Activated T-helper 1 cell treated with anti-CD3 and anti-CD28 coated beads, Interleukin-12 subunit alpha, Interleukin-12 subunit beta, Interleukin-2, Interleukin-4 antibody, amounts not matched to agents 30 ng/mL and 10 ng/mL and 1 ng/mL, durations not matched to agents 14 hours and 24 hours and 36 hours (primary cell): ENCODE measurements at places on chromosomes 13 and 19.

DNA sequence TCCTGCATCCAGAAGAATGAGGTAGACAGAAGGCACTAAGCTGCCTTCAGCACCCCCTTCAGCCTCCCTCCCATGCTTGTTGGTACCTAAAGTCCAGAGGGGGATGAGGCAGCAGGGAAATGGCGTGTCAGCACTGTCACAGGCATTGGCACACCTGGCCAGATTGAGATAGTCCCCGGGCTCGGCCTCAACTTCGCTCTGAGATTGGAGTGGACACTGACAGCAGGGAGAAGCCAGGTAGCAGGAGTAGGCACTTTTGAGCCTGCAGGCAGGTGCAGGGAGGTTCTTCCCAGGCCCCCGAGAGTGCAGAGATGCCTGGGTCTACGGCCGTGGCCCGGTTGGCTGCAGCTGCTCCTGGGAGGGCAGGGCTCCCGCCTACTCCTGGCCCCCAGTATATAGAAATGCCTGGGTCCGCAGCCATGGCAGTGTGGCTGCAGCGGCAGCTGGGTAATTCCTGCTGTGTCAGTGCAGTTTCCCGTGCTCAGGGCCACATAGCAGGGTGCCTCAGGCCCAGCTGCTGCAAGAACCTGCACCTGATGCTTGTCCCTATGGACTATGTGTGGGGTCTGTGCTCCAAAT lies 160.3 kb downstream of the SLITRK6 start:
- DNase-seq, result no peak

GRCh38 chr13:74131227-74131626 lies 3.0 kb downstream of the KLF12 start:
- no peak for DNase-seq

GRCh38 chr19:7109678-7110289 lies 40.3 kb downstream of the ZNF557 start:
- no peak for DNase-seq

- DNase-seq, result no peak
These were observed 100.1 kb downstream of the DGKH start for GRCh38 chr13:42148538-42148937.

DNA sequence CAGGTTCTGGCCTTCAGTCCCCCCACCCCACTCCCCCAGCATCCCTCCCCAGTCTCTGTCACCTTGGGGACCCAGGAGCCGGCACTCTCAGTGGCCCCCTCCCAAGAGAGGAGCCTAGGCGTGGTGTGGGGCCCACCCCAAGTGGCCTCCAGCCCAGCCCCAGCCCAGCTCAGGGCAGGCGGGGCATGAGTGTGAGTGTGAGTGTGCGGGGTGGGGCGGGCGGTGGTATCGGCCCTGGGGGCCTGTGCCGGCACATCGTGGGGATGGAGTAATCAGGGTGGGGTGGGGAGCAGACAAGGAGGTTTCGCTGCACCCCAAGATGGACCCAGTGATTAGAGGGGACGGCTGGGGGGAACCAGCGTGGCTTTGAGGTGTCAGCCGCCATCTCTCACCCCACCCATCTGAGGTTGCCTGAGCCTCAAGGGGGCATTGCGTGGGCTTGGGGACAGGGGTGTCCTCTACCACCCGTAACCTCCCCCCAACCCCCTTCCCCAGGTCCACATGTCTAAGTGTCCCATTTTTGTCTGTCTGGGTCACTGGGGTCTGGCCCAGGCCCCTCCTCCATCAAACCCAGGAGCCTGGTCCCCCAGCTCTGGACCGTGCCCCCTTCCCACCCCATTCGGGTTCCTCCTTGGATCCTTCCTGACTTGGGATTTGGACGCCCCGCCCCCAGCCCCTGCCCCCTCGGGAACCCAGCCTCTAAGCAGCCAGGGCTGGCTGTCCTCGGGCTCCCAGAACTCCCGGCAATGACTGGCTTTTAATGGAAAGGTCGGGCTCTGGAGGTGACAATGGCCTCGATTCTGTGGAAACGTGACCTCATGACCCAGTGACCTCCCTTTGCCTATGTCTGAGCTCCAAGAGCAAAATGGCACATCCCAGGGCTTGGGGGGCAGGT lies 6.9 kb upstream of the SULT2B1 start:
- no peak for DNase-seq

- DNase-seq, result no peak
These were observed 128.7 kb downstream of the UQCRFS1 start for GRCh38 chr19:29084266-29084665.

GRCh38 chr19:1131718-1132551 lies 28.1 kb downstream of the GPX4 start:
- DNase-seq, result peak; percentile 88

DNA sequence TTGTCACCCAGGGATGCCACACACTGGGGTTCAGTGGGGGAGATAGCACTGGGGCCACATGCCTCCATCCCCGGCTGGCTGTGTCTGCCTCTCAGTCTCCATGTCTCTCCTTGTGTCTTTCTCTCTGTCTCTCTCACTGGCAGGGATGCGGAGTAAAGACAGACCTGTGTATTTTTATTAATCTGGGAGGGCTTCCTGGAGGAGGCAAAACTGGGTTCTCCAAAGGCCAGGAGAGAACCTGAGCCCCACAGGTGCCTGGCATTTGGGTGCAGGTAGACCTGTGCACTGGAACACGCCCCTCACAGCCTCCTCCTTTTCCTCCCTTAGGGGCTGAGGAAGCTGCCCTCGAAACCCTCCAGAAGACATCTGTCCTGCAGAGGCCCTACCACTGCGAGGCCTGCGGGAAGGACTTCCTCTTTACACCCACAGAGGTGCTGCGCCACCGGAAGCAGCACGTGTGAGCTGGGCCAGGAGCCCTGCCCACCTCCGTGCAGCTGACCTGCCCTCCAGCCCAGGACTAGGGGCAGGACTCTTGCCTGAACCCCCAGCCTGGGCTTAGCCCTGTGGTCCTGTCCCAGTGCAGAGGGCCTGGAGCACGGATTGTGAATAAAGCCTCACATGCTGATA lies 32.7 kb downstream of the DHX34 start:
- DNase-seq, result no peak

DNA sequence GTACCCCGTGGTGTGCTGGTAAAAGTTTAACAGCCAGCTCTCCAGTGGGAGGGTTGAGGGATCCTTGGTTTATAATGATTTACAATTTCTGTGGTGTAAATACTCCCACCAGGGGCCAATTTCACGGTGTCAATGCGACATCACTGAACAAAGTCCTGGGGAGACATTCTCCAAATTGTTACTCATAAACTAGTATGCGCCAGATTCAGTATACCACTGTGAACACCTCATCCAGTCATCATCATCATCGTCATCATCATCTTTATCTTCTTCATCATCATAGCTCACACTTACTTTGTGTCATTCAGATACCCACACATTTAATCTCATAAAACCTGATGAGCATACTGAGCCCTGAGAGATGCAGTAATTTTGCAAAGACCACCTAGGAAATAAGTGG lies 17.2 kb upstream of the TNFSF14 start:
- no peak for DNase-seq

GRCh38 chr19:45581576-45581975 lies 3.0 kb downstream of the OPA3 start:
- no peak for DNase-seq

- DNase-seq, result no peak
These were observed 420.5 kb downstream of the DIAPH3 start for GRCh38 chr13:59743195-59743594.

- DNase-seq, result peak; percentile 38
These were observed 117.4 kb downstream of the ESD start for GRCh38 chr13:46679369-46680120.

DNA sequence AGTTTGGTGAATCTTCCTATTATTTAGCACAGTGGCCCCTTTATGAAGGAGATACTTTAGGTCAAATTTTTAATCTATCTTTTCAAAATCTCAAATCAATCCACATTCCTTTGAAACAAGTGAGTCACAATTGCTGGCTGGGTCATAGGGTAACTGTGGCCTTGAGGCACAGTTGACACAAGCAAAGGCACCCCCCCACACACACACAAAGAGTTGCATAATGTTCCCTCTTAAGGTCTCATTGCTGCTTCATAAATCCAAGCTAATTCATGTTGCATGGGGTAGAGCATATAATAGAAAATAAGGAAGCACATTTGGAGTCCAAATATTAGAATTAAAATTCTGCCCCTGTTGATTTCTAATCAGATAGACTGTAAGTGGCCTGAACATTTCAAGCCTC lies 171.5 kb downstream of the DLEU7 start:
- DNase-seq, result no peak

- DNase-seq, result peak; percentile 62
These were observed 114.3 kb upstream of the SERP2 start for GRCh38 chr13:44259045-44260027.

- no peak for DNase-seq
These were observed 21.4 kb upstream of the LILRA2 start for GRCh38 chr19:54551950-54552912.

DNA sequence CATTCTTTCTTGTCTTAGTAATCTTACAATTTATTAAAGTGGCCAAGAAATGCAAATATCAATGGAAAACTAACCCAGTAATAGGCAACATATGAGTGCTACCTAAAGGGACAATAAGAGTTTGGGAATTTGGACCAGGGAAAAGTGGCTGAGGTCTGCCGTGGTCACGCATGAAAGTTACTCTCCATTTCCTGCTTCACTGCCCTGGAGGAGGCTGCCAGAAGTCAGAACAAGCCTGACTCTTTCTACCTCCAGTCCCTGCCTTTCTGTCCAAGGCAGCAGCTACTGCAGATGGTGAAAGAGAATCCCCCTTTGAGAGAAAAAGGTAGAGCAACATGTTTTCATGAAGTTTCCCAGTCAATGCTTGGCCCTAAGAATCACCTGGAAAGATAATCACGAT lies 201.1 kb upstream of the ARGLU1 start:
- no peak for DNase-seq

GRCh38 chr13:76993021-76993420 lies 1.1 kb downstream of the CLN5 start:
- DNase-seq, result no peak

- no peak for DNase-seq
These were observed 10.2 kb downstream of the NFKBID start for GRCh38 chr19:35890113-35890650.

- DNase-seq, result no peak
These were observed 1.6 kb downstream of the RNASEH2B start for GRCh38 chr13:50911081-50911631.

- no peak for DNase-seq
These were observed 164.2 kb upstream of the SOX1 start for GRCh38 chr13:111902726-111903125.

GRCh38 chr13:105638426-105638825 lies 897.0 kb downstream of the EFNB2 start:
- no peak for DNase-seq
